ENCODE measurements at places on chromosomes 5 and 9.

DNA sequence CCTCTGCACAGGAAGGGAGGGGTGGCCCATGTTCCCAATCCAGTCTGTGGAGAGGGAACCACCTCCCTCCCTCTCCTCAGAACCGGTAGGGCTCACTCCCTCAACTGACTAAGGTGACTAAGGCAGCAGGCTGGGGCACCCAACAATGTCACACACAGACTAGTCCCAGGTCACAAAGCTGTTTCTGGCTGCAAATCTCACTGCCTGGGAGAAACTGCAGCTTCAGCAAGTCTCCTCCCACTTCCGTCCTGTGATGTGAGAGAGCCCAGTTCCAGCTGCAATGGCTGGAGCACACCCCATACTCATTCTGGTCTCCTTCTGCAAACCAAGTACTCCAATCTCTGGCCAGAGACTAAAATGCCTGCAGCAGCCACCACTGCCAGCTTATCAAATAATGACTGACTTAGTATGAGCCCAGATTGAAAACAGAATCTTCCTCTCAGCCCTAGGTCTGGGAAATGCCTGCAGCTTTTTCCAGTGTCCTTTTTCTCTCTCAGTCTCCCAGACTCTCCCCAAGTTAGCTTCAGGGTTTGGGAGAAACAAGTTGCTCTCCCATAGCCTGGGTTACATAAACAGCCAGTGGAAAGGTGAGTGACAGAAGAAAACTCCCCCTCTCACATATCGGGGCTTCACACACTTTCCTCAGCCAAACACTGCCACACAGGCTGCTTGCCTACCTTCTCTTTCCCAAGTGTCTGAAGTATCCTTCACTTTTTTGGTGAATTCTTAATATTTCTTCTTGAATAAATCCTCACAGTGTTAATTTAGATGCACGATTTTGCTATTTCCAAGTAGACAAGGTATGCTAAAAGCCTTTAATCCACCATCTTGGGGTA lies 247.4 kb upstream of the RASA1 start:
- DNase-seq = peak; percentile 23

GRCh38 chr5:163938595-163938994 lies 433.2 kb downstream of the MAT2B start:
- DNase-seq = no peak

GRCh38 chr9:93049491-93049890 lies 9.0 kb upstream of the SUSD3 start:
- no peak for DNase-seq

GRCh38 chr5:175728885-175729828 lies 71.3 kb downstream of the HRH2 start:
- DNase-seq = peak; percentile 43

GRCh38 chr5:148957591-148958202 lies 105.2 kb downstream of the SH3TC2 start:
- DNase-seq = peak; percentile 63

DNA sequence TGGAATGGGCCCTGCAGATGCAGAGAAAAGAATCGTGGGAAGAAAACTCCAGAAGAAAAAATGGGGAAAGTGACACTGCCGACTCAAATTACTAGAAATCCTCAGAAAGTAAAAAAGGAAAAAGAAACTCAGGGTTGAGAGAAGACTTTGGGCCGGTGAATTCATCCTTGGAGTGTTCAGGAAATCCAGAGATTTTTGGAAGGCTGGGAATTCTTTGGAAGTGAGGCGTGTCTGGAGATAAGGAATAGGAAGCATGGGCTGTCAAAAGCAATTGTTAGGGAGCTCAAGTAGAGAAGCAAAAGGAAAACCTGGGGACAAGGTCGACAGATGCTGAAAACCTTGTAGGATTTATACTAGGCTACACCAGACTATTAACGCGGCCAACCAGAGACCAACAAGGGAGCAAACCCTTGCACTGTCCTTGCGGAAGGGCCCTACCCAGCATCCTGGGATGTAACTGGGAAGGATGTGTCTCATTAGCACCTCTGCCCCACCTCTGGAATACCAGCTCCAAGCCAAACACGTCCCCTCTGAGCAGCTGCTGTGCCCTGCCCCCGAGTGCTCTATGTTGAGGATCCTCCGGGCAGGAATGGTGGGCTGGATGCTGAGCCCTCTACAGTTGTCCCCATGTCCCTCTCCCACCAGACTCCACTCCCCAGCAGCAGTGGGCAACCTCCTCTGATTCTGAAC lies 11.6 kb downstream of the DAB2IP start:
- no peak for DNase-seq

DNA sequence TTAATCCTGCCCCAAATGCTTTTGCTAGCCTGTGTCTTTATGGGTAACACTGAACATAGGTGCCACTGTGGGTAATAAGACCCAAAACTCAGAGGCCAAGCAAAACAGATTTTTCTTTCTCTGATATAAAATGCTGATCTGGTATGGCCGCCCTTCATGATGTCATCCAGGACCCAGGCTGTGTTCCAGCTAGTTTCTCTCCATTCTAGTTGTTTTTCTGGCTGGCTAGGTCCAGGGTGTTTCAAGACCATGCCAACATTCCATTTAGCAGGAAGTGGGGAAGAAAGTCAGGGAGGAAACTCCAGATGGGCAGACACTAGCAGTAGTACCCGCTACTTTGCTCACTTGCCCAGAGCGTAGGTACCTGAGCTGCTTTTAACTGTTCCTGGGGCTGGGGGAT lies 183.9 kb upstream of the OTULINL start:
- no peak for DNase-seq

DNA sequence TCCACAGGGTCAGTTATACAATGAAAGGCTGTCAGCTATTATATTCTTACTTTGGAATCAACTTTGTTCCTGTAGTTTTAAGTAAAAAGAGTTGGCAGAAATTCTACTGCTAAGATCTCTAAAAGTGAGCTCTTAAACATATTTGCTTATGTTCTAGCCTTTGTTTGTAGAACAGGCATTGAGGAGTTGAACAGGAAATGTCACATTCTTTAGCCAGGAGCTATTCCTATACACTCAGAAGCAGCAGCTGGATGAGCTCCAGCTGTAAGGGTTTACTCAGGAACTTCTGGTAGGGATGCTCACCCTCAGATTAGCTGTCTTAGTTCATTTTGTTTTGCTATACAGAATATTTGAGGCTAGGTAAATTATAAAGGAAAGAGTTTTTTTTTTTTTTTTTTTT lies 22.4 kb upstream of the SPINK14 start:
- no peak for DNase-seq

DNA sequence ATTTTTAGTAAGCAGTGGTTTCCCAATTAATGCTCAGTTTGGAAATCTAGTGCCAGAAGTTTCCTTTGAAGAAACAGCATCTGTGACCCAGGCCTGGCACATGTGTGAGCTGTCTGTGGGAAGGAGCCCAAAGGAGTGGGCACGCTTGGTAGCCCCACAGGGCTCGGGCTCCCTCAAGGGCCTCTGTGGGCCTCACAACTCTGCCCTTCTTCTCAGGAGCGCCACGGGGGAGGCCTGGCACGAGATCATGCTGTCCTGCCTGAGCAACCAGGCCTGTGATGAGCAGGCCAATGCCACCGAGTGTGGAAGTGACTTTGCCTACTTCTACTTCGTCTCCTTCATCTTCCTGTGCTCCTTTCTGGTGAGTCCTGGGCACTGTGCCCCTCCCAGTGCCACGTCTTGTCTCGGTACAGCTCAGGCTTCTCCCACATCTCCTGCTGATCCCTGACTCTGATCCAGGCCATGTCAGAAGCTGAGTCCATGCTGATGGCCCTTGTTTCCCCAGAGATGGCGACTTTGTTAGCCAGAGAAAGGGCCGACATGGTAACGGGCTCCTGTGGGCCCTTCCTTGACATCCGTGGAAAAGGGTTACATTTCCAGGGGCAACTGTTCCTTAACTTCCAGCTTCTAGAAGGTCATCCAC lies 200.4 kb downstream of the CACNA1B start:
- no peak for DNase-seq

DNA sequence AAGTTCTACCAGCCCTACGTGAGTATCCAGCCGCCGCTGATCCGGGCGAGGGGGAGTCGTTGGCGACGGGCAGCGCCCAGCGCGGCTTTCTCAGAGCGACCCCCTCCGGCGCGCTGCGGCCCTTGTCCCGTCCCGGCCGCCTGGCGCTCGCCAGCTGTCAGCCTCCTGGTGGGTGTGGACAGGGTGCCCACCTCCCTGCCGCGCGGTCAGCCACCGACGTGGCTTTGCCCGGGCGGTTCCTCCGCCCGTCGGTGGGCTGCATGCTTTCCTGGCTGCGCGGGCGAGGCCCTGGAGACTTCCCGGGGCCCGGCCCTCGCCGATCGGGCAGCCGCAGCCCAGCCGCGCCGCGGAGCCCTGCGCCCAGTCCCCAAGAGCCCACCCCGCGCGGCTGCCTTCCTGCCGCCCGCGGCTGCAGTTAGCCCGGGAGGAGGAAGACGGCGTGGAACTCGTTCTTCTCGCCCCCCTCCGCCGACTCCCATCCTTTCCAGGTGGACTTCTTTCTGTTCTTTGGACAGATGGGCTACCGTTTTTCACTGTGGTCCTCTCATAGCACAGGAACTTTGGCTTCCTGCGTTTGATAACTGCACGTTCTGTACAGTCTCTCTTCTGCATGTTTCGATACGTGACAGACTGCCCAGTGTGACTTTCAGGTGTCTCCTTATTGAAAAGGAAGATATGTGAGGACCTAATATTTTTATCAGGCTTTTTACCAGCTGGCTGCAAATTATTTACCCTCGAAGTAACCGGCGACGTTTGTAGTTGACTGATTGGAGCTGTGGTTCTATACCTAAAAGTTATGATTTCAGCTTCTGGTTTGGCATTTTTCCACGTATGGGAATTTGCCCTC lies 577 bp downstream of the AP3S1 start:
- DNase-seq = peak; percentile 89

GRCh38 chr5:6181871-6182270 lies 196.5 kb downstream of the MED10 start:
- no peak for DNase-seq

- DNase-seq = no peak
These were observed 22.5 kb downstream of the PAX5 start for GRCh38 chr9:37011530-37011929.

GRCh38 chr5:171644536-171644935 lies 141.1 kb upstream of the SMIM23 start:
- DNase-seq = no peak

- DNase-seq = no peak
These were observed 276.1 kb downstream of the TAF11L14 start for GRCh38 chr5:17910318-17910717.

DNA sequence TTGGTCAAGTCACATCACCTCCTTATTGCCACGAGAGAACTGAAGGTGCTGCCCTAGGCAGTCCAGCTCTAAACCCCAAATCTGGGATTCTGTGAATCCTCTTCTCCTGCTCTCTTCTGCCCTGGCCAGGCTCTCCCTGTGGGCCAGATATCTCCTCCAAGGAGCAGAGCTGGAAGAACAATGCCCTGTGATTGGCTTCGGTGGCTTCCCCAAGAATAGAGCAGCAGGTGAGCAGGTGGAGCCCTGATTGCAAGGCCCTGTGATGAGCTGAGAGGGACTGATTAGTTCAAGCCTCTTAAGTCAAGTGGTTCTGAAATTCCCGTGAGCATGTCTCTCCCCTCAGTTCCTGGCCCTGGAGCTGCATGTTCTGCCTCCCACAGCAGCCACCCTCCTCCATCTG lies 175.3 kb upstream of the BRINP1 start:
- peak; percentile 18 for DNase-seq

GRCh38 chr9:107102011-107102410 lies 181.1 kb upstream of the RAD23B start:
- peak; percentile 79 for DNase-seq

DNA sequence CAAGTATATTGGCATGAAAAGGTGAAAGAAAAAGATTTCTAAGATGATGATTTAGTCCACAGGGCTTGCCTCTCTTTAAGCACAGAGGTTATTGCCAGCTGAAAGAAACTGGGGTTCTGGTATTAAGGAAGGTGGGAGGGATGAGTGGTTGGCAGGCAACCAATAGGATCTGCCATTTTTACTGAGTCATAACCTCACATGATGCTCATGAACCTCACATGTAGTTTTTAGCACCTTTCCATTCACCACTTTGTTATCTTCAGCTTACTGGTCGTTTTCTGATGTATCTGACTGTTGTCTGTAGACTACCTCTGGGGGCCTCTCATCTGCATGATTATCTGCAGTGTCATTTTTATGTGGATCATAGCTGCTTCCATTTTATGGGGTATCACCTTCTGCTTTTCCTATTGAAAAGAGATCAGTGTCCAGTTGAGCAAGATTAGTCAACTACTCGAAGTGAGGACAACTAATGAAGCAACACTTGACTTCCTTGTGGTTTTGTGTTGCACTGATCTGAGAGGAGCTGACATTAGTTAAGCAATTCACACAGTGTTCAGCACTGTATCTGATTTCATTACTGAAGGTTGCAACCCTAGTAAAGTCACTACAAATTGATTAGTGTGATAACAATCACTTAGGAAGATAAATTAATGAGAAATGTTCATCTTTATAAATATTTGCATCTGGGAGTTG lies 186.3 kb downstream of the SGCD start:
- DNase-seq = no peak

- DNase-seq = no peak
These were observed 78.9 kb upstream of the ZNF462 start for GRCh38 chr9:106784076-106784475.

DNA sequence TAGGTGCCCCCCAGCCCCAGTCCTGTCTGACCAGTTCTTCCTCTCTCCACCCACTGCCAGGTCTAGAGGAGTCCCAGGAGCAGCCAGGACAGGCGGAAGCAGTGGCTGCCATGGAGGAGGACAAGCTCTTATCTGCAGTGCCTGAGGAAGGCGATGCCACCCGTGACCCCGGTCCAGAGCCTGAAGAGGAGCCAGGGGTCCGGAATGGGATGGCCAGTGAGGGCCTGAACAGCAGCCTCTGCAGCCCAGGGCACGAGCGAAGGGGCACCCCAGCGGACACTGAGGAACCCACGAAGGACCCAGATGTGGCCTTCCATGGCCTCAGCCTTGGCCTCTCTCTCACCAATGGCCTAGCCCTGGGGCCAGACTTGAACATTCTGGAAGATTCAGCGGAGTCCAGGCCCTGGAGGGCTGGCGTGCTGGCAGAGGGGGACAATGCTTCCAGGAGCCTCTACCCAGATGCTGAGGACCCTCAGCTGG lies 13.8 kb downstream of the PSD2 start:
- DNase-seq = no peak

DNA sequence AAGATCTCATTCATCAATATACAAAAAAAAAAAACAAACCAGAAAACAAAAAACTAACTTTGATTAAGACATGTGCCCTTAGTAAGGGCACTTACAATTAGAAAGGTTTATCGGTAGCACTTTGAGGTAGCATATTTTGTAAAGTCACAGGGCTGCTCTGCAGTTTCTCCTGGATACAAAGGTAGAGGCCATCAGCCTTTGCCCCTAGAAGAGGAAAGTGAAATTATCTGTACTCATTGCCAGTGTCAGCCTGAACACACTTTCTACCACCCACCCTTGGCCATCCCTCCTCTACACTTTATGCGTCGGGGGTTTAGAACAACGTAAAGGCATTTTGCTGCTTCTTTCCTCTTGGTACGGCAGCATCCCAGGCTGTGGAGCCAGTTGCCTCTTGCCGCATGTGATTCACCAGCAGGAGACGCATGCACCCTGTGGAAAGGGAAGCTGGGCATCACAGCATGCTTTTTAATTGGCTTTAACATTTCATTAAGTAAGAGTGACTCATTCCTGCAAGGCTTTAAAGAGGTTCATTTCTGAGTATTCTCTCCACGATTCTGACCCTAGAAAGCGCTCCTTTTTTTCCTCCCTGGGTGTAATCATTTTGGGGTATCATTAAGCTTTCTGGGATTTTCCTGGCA lies 84.6 kb downstream of the CEMIP2 start:
- DNase-seq = peak; percentile 91
